C1 segment of cervical spinal cord (tissue), 14 donors: ENCODE measurements at places on chromosomes 5 and 9.

DNA sequence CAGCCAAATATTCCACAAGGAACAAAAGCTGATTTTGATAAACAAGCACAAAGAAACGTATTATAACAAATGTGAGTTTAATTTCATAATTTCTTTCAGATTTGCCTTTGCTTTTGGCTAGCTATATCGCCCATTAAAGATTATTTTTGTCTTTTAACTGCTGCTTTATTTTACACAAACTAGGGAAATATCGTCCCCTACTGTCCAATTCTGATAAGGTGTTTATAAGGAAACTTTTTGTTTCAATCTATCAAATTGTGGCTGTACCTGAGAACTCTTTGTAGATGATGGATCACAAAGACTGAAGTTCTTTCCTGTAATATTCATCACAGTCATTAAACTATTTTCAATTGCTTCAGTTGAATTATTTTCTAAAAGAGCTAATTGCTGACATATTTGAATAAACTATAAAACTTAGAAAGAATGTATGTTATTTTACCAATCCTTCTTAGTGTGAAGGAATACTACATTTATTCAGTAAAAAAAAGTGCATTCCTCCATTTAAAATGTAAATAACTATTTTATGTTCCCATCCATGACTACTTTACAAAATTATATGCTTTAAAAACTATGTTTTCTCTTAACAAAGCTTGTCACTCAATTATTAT, 431.3 kb upstream of the ITGA1 start:
- no peak for DNase-seq

- no peak for DNase-seq
Measured at GRCh38 chr9:134299883-134300282, 26.4 kb upstream of the RXRA start.

DNA sequence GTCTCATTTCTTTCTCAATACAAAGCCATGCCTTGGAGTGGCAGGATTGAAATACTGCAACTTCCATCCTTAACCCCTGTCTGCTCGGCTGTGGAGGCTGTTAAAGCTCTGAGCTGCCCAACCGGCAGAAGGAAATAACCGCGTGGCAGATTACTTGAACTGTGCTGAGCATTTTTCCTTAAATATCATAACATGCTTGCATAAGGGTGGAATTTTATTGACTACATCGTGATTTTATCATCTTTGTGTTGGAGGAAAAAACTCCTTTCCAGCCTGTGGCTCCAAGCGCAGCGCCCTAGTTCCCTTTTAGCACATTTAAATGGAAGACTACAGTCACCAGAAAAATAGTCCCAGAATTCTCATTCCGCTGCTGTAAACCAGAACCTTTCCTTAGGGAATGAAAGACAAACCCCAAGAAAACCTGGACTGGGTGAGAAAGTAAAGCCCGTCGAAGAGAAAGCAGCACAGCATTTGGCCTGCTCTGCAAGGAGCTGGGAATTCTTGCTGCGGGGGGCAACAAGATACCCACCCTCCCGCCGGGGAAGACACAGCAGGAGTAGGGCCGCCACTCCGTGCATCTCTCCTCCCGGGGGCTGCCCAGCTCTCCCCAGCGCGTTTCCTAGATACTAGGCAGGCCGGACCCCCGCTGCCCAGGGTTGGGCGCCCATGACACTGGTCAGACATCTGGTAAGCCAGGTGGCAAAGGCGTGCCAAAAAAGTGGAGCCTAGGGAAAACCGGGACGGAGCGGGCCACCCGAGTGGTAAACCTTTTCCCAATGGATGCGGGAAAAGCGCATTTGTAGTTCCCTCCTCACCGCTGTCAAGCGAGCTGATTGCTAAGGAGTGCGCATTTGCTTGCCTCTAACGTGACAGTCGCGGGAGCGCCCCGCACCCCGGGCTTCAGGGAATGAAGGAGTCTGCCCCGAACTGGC, 1.3 kb downstream of the SHC3 start:
- DNase-seq: no peak

DNA sequence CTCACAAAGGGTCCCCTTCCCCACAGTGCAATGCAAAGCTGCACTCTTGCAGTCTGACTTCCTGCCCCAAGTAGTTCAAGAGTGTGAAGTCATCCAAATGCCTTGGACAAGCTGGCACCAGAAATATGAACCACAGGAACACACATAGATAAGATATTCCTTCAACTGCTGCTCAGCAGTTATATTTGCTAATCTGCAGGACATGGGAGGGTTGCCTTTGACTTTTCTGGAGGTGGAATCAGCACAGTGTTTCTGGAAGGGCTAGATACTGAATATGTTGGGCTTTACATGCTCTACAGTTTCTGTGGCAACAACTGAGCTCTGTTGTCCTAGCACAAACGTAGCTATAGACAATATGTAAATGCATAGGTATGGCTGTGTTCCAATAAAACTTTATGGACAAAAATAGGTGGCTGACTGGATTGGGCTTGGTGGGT, 96.7 kb upstream of the PCA3 start:
- DNase-seq: no peak

DNA sequence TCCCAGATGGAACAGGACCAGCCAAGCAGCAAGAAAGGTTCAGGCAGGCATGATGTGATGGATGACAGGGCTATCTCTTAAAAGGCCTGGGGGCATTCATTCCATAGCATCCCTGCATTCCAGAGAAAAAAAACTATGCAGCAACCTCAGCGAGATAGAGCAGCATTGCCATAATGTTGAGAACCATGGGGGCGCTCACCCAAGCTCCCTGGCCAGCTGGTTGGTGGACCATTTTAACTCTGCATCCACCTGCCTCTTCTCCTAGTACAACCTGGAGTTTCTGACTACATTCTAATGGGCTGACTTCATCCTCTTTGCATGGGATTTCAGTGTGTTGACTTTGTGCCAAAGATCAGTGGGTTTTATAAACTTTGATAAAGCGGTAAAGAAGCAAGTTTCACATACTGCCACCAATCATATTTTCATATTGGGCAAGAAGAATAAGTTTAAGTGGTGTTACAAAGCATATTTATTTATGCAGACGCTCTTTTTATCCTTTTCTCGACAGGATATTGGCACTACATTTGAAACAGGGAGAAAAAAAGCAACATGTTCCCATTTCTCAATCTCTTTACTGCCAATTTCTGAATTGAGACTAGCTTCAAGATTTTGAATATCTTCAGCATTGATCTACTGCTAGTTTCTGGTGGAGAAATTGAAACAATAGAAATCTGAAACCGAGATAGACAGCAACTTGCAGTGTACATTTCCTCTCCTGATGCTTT, 378.3 kb upstream of the WWC1 start:
- DNase-seq: no peak

DNA sequence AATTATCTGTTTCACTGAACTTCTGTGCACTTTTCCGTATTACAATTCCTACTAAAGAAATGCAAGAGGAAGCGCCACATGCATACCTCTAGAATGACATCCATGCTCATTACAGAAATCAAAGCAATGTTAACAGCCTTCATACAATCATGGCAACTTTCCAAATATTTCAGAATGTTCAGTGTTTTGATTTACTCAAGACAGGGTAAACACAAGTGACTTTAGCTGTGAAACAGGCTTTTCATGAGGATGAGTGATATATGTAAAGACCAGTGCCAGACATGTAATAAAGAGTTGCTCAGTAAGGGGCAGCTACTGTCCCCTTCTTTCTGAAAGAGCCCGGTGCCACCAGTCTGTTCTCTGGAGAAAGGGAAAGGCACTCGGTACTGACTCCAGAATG, 4.7 kb downstream of the BOD1 start:
- DNase-seq: no peak

DNA sequence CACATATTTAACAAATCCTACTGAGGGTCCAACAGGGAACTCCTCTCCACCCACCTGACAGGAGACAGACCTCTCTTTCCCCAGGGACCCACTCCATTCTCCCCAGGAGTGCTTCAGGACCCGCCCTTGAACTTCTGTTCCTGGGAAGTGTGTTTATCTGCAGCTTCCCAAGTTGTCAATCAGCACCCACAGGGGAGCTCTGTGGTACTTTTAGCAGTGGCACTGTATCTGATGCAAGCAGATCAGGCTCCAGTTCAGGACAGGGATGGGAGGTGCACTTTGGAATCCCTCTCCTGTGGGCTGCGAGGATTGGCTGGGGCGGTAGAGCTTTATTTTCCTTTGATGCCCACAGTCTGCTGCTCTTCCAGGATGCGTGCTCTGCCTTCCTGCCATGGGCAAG, 8.7 kb downstream of the GALNT10 start:
- no peak for DNase-seq

DNA sequence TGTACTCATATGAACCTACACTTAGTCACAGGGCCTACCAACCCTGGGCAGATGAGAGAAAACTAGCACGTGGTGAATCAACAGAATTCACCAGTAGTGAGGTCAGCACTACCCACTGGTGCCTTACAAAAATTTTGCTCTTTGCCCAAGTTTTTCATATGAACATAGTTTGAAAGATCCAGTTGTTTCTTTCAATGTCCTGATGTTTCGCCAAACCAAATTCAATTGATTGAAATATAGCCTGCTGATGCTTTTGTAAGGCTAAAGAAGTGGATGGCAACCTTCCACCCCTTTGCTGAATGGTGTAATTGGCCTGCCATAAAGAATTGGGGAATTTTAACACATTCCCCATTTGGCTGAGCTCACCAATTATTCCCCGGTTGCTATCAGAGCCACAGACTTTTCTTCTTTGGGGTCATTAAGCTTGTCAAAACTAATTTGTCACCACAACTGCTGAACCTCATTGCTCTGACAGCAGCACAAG, 339.2 kb downstream of the GLIS3 start:
- DNase-seq: no peak

DNA sequence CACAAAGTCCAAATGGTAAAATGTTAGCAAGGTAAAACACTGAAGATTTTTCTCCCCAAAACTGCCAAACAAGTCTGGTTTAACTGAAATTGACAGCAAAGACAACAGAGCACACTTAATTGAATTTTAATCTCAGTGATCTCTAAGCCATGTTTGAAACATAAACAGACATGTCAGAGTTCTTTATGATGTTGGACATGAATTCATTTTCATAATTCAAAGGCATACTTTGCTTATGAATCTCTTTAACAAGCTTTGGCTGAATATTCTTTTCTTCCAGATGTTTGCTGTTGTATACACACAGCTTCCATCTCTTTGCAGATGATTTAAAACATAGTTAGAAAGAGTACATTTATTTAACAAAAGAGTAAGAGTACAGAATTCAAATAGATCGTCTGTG, 509.1 kb downstream of the RAB3C start:
- DNase-seq: no peak

- DNase-seq: no peak
Measured at GRCh38 chr5:59790776-59791475, 102.6 kb downstream of the PDE4D start.

DNA sequence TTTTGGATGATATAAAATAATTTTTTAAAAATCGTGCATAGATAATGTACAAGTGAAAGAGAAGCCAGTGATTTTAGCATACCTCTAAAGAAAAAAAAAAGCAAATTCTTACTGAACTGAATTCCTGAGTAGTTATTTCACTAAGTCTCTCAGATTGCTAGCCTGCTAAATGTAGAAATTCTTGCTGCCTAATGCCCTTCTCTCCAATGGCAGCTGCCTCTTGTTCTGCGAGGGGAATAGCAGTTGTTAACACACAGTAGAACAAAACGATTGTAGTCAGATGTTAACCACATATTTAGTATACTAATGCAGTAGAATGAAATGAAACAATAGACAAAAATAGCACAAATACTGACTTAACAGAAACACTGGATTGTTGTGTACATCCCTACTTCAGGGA, 26.8 kb downstream of the SMAD5 start:
- no peak for DNase-seq

- DNase-seq: no peak
Measured at GRCh38 chr5:160054831-160055230, 45.9 kb downstream of the TTC1 start.

DNA sequence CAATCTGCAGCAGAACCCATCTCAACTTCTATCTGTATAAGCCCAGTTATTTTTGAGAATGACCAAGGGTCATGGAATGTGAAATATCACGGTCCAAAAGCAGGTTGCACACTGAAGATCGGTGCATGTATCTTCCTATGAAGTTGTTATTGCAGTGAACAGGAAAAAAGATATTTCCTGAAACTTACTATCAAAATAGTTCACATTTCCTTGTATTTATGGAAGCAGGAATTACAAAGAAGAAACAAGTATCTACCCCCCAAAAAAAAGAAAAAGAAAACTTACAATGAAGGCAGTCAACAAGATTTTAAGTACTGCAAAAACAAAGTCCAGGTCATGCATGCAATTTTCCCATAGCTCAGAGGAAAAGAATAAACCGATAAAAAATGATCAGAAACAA, 70.0 kb downstream of the MPDZ start:
- DNase-seq: no peak

DNA sequence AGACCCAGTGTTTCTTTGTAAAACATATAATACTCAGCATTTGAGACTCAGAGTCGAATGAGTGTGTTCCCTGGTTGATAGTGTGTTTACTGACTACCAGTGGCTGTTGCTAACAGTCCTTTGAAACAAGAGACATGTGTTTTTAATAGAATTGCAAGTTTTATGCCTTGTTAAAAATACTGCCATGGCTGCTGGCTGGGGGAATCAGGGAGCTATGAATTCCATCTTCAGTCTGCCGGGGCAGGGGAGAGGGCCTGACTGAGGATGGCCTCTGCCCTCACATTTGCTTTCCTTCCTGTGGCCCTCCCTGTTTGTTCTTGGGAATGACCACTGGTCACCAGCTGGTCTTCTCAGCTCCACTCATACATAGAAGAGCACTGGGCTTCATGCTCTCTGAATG, 63.8 kb downstream of the PDZD2 start:
- no peak for DNase-seq
